GM23248 (cell line): ENCODE measurements at places on chromosomes 5 and 9. TPM values are rescaled to one million over a fixed set of nuclear protein-coding genes. Genes with fewer than 3 reads are reported as not detected.

PCDHGA4 gene
- 10.8 and 13.9 TPM in 2 replicates for total RNA-seq

LCN10 gene
- total RNA-seq = not detected in 2 replicates

FAM153A gene
- total RNA-seq = not detected in 2 replicates

CCL28 gene
- total RNA-seq = 0.25 and 1.3 TPM in 2 replicates

ANKRD20A1 gene
- total RNA-seq = not detected in 2 replicates

PCDHB4 gene
- 0.22 and 0.63 TPM in 2 replicates for total RNA-seq

C9orf153 gene
- total RNA-seq = not detected in 2 replicates

TRIM14 gene
- 2.7 and 6.4 TPM in 2 replicates for total RNA-seq

DNA sequence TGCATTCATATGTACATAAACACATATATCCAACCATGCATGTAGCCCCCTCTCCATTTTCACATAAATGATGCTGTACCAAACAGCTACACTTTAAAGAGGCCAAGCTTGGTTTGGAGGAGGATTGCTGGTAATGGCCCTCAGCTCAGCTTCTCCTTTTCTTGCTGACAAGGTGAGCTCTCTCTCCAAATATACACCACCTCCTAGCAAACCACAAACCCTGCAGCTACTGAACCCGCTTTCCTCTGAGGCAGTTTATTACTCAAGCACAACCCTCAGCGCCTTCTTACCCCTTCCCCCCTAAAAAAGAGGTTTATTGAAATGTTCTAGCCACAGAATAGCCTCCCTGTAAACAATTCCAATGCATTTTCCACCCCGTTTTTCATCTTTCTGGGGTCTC is 54.0 kb downstream of the ALG2 start:
- no peak for DNase-seq

DNA sequence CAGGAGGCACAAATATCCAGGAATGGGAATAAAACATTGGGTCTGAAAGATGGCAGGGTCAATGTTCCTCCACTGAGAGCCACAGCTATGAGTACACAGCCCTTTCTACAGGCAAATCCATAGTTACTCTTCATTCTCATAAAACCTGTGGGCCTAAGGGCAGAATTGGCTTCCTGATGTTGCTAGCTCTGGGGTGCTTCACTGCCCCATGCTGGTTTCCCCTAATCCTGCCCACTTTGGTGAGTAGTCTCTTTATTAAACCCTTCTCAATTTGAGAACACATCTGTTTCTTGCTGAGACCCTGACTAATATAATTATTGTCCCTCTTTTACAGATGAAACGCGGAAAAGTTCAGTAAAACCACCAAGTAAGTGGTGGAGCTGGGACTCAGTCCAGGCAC is 66.3 kb upstream of the RAI14 start:
- DNase-seq = no peak

DNA sequence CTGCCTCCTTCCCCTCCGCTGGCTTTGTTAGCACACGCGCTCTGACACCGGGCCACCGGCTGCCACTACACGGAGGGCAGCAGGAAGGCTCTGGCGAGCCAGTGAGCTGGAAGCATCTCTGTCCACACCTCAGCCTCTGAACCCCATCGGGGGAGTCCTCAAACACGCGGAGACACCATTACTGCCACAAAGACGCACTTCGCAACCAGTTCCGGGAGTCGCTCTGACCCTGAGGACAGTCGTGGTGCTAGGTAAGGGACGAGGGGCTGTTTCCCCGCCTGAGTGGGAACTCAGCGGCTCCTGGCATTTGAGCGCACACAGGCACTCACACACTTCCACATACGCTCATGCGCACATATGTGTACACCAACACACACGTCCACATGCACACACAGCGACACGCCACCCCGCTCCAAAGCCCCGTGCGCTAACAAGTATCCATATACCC is 160.0 kb downstream of the C9orf152 start:
- DNase-seq = no peak

GRCh38 chr5:132369474-132370180 is at the start of gene SLC22A5:
SLC22A5 (plus strand) TSS chr5:132369710; CDS start chr5:132369973, 263 bp downstream.
- DNase-seq = peak; percentile 76

GRCh38 chr5:174120401-174121005 is 75.0 kb downstream of the NSG2 start:
- no peak for DNase-seq

- DNase-seq = no peak
These were observed 238.6 kb downstream of the SLF1 start for GRCh38 chr5:94857111-94857510.

GRCh38 chr5:135822286-135822685 is 12.2 kb upstream of the SLC25A48 start:
- DNase-seq = no peak

DNA sequence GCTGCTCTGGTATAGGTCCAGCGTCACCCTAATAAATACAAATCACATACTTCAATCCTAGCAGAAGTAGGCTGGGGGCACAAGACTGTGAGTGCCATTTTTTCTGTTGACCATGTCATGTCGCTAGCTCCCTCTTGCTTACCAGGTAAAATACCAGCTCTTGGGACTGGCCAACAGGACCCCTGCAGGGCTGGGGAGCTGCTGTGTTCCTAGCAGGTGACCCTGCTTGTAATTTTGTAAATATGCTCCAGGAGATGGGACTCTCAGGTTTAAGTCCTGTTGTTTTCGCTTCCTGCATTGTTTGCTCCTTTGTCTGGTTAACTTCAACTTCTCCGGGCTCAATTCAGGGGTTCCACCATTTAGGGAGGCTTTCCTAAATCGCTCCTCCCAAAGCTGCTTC is 286.6 kb upstream of the DAP start:
- no peak for DNase-seq

GRCh38 chr5:117568622-117569021 is 994.0 kb upstream of the SEMA6A start:
- no peak for DNase-seq

GRCh38 chr9:35966433-35966832 is 8.5 kb upstream of the OR2S2 start:
- DNase-seq = no peak

DNA sequence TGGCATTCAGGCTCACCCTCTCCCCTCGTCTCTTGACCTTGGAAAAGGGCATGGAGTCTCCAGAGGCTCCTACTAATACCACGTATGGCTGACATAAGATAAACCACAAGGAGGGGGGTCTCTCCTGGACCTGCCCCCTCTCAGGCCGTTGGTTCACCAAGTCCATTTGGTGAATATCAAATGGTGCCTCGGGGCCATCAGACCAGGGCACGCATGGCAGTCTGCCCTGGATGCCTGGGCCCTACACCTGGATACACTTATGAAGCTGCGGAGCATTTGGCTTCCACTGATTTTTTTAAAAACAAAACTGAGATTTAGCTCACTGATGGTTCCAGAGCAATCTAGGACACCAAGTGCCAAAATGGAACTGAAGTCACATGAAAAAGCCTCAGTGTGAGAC is 40.3 kb upstream of the ZNF622 start:
- DNase-seq = no peak

- no peak for DNase-seq
These were observed 143.4 kb downstream of the CDH12 start for GRCh38 chr5:22709743-22710142.

DNA sequence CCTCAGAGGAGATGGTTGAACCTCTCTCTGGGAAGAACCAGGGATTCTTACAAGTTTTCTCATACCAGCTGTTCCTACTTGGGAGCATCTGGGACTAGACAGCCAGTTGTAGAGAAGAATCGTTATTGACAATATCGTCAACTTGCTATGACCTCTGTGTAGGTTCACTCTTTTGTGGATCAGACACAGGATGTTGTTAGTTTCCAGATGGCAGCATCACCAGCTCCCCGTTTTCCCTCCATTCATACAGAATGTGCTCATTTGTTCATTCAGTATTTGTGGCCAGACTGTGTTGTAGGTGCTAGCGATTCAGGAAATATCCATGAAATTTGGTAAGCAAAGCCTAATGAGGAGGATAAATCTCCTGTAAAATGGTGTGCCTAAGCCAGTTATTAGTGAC is 3.7 kb downstream of the PDE8B start:
- no peak for DNase-seq

DNA sequence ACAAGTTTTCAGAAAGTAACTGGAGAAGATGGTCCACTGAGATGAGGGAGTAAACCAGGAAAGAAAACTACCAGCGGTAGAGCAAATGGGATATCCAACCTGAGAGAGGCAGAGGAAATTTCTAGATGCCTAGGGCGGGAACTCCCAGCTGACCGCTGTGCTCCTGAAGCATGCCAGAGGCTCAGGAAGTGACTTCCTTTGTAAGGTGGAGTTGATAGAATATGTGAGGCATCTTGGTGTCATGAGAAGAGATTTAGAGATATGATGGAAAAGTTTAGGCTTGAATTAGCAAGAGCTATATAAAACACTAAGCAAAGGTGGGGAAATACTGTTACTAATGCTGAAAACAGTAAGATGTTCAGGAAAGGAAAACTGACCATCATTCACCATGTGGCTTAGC is 124.1 kb downstream of the C9orf152 start:
- peak; percentile 41 for DNase-seq

DNA sequence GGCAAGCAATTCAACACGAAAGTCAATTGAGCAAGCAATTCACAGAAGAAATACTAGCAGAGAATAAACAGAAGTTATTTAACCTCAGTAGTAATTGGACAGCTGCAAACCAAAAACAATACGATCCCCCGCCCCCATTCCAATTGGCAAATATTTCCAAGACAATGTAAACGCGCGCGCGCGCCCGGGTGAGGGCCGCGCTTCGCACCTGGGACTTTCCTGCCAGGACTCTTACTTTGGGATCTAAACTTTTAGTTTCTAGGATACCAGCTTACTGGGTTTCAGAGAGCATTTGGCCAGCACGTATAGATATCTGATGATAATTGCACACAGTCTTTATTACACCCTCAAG is 8.6 kb downstream of the RUFY1 start:
- DNase-seq = peak; percentile 49

DNA sequence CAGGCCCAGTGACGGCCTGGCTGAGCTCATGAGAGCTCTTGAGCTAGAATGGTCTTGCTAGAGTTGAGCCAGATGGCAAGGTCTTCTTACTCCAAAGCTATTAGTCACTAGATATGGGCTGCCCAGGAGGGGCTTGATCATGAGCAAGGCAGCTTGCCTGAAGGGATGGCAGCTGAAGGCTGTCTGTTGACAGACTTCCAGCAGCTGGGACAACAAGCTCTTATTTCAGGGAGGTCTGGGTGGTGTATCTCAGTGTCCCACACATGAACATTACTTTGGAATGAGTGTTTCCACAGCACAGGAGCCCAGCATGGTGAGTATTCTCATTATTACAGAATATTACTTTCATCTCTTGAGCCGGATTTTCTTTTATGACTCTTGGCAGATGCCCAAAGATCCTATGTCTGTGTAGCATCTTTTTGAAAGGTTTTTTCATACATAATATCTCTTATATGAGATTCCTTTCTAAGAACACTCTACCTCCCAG is 414.1 kb downstream of the ARHGEF28 start:
- peak; percentile 77 for DNase-seq

DNA sequence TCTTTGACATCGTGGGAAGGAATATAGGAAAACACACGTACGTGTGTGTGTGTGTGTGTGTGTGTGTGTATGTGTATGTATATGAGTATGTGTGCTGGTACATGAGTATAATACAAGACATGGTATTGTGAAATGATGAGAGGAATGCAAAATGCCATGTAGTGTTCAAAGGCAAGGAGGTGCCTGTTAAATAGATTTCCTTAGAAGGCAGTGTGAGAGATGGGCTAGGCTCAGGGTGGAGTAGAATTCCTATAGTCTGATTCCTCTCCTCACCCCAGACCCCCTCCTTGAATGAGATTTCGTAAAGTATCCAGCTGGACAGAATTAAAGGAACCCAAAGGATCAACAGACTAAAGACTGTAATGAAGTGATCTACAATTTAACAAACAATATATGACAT is 11.1 kb downstream of the GPR21 start:
- peak; percentile 51 for DNase-seq

GRCh38 chr5:157989296-157989695 is 130.4 kb upstream of the CLINT1 start:
- DNase-seq = no peak

DNA sequence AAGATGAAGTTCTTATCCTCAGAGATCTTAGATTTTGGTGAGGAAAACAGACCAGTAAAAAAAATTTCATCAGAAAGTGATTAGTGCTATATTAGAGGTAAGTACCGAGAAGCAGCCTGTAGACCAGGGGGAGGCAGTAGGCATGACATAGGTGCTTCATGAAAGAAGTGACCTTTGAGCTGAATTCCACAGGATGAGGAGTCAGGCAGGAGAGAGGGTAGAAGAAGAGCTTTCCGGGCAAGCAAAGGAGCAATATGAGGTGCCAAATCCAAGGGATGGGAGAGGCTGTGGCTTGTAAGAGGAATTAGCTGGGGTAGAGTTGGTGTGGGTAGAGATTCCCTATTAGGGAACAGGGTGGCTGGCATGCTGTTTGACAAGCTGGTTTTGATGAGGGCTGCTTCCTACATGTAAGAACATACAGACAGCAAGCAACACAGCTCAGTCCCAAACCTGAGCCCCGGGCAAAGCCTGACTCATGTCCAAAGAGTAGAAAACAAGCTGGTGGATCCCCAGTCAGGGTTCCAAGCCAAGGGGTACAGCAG is 48.4 kb upstream of the PWWP2A start:
- DNase-seq = no peak

GRCh38 chr9:133943036-133943780 is 48.9 kb downstream of the VAV2 start:
- DNase-seq = no peak

DNA sequence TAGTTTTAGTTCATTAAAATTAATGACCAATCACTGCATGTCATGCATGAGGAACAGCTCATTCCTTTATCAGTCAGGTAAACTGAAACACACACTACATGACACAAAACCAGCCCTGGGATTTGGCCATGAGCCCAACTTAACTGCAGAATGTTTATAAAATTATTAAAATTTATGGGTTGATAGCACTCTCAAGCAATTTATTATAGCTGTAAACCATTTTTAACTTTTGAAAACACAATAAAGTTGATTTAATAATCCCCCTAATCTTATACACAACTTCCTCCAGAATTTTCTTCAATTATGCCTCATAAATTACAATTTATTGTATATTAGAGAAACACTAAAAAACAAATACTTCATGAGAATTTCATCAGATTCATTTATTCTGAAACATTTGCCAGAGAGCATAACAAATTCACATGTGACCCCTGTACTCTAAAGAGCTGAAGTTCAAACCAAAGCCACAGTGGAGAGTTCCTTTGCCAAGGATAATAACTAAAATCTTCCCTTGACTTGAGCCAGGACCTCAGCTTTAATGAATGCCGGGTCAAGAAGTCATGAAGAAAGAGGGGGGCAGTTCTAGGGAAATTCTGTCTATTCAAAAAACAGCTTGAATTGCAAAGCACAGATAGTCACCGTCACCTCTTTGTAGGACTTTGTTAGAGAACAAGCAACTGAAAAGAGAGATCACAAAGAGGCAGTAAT is 763.7 kb upstream of the GRAMD2B start:
- DNase-seq = no peak

DNA sequence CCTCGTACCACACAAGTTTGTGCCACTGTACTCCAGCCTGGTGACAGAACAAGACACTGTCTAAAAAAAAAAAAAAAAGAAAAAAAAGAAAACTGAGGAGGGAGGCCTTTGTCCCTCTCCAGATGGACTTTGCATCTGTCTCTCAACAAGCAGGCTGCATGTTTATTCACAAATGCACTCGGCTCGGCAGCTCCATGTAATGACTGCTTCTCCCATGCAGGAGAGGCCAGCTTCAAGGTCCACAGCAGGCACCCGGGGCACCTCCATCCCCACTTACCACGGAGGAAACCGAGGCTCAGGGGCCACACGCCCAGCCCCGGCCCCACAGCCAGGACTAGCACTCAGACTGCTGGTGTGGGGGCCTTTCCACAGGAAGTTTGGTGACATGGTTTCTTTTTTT is 13.1 kb upstream of the NCS1 start:
- no peak for DNase-seq
